NCI-H187 treated with DMSO at 0.1 percent for 48 hours (cell line): ENCODE measurements at places on chromosomes 2 and 18.

- DNase-seq = no peak
Measured at GRCh38 chr2:46970334-46971288, 55.0 kb upstream of the MCFD2 start.

- DNase-seq = no peak
Measured at GRCh38 chr2:136281281-136282114, 163.5 kb upstream of the CXCR4 start.

DNA sequence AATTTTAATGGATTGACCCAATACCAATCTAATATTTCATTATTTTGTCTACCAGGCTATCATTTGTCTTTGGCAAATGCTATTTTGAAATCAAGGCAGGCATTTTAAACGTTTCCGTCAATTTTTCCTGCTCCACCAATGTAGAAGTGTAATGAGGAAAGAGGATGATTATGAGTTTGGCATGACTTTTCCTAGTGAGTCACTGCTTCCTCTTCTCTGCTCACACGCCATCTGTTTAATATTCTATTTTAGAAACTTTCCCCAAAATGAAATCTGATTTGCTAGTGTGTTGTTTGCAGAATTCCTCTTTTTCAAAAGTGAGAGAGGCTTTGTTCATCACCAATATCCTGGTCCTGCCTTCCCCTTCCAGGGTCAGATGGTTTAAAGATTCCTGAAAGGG lies 42.5 kb upstream of the PID1 start:
- no peak for DNase-seq

GRCh38 chr18:36187193-36187825 lies at the start of gene MOCOS:
TSS of gene MOCOS (plus strand) at chr18:36187497. CDS start at chr18:36187540, 43 bp downstream.
- no peak for DNase-seq

DNA sequence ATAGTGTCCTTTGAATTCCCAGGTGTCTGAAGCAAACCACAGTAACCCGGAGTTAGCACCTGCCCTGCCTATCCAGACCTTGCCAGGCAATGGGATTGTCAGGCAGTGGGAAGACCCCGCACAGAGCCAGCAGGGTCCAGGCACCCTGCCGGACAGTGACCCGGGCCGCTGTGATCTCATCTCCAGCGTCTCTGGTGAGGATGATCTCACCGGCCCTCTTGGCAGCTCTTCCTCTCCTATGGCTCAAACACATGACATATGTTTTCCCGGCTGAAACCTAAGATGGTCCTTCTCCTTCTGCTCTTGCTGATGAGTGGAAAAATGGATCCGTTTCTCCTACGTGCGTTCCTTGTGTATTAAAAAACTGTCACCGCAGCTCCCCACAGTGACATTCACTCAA lies 75.1 kb downstream of the ACOXL start:
- DNase-seq = no peak

GRCh38 chr18:12628706-12629702 lies 28.9 kb downstream of the SPIRE1 start:
- no peak for DNase-seq

DNA sequence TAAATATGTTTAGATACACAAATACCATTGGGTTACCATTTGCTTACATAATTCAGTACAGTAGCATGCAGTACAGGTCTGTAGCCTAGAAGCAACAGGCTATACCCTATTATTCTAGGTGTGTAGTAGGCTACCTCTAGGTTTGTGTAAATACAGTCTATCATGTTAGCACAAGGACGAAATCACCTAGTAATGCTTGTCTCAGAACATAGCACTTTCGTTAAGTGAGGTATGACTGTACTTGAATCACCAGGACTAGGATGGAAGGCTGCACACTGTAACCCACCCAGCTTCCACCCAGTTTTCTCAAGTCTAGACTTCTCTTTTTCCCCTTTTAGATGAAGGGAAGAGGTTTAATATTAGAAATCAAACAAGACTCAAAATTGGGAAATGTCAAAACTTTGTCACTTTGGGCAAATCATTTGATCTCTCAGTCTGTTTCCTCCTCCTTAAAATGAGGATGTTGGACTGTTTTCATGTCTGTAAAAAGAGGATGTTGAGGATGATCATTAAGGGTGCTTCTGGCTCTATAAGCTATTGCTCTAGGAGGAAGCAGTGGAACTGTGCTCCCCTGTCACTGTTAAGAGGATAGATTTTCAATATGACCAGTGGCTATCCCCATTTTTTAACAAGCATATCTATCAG lies 3.7 kb upstream of the SOCS6 start:
- no peak for DNase-seq

DNA sequence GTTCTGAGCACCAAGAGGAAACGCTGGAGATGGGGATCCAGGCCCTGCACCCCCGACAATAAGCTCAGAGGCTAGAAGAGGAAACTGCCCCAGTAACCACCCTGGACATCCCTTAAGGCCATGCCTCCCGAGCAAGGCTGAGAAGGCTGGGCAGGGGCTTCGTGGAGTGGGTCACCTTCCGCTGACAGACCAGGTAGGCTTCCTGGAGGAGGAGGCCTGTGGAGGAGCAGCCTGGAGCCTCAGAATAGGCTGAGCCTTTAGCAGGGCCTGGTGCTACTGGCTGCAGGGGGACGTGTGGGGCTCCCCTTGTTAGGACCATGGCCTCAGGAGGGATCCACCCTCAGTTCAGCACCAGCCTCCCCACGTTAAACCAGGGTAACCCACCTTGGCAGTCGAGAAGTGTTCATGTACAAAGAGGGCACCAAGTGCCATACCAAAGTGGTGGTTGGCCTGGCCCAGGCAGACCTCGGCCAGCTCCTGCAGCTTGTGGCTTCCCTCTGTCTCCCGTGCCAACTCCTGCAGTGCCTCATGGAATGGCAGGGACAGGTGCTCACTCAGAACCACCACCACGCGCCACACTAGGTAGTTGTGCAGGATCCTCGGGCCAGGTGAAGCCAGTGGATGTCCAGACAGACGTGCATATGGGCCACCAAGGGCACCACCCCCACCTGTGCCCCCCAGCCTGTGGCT lies 28.5 kb upstream of the ALPP start:
- no peak for DNase-seq

GRCh38 chr2:64542071-64543007 lies 18.2 kb downstream of the AFTPH start:
- no peak for DNase-seq

GRCh38 chr18:32049393-32050171 lies 31.0 kb downstream of the RNF125 start:
- DNase-seq = no peak

DNA sequence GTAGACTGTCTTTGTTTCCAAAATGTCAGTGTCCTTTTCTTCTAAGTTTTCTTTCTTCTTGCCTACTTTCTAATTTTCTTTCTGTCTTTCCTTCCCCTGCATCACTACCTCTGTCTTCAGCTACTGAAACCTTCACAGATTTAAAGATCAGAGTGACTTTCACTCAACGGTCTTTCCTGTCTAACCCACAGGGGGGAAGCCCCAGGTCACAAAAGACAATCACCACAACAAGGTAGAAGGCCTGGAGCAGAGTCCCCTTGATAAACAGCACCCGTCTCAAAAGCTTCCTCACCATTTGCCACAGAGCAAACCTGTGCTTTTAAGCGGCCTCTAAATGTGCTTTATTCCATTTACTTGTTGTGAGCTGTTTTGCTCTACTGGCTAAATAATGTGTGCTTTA lies 665.4 kb downstream of the BCL11A start:
- no peak for DNase-seq

DNA sequence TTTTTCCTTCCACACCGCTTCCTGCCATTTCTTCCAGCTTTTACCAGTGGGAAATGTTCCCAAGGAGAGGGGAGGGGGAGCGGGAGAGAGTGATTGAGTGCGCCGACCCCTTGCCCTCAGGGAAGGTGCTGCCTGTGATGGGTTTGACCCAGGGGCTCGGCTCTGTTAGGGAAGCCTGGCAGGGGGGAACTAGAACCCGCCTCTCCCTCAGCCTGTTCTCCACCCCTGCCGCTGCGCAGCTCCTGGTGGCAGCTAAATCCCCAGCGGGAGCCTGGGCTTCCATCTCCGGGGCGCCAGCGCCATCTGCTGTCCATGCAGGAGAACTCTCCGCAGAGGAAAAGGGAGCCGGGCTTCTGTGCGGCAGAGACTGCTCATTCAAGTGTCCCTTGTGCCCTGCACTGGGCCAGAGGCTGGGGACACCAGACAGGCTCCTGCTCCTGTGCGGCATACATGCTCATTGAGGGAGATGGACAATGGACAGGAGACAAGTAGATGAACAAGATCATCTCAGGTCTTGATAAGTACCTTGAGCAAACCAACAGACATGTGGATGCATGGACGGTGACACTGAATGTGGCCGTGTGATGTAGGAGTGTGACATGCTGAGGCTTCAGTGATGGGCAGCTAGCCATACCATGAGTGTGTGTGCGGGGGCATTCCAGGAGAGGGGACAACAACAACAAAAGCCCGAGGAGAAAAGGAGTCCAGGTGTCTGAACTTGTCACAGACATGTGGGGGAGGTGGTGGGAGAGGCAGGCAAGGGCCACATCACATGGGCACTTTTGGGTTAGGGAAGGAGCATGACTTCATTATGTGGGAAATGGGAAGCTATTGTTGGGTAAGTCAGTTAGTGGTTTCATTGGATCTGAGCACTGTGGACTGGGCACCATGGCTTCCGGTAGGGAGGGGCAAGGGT lies 13.3 kb downstream of the CHPF start:
- DNase-seq = no peak

GRCh38 chr2:207747653-207748560 lies 21.8 kb downstream of the FZD5 start:
- DNase-seq = no peak

DNA sequence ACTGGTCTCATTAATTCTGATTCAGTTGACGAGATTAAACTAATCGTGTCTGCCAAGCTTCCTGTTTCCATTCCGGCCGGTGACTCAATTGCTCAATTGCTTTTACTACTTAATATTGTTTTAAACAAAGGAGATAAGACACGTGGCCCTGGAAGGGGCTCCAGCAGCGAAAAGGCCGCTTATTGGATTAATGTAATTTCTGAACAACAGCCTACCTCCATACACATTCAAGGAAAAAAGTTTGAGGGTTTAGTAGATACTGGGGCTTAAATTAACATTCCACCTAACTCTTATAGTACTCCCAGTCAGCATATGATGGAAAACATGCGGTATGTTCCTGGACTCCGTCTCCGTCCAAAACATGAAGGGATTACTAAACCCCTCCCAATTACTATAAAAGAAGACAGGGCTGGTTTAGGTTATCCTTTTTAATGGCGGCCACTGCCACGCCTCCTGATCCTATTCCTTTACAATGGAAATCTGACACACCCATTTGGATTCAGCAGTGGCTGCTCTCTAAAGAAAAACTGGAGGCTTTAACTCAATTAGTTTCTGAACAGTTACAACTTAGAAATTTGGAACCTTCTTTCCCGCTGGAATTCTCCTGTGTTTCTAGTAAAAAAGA lies 27.1 kb downstream of the VPS54 start:
- DNase-seq = no peak

- DNase-seq = no peak
Measured at GRCh38 chr18:37385846-37386778, 179.5 kb downstream of the CELF4 start.

GRCh38 chr18:11501352-11501751 lies 108.0 kb upstream of the SLC35G4 start:
- DNase-seq = no peak

DNA sequence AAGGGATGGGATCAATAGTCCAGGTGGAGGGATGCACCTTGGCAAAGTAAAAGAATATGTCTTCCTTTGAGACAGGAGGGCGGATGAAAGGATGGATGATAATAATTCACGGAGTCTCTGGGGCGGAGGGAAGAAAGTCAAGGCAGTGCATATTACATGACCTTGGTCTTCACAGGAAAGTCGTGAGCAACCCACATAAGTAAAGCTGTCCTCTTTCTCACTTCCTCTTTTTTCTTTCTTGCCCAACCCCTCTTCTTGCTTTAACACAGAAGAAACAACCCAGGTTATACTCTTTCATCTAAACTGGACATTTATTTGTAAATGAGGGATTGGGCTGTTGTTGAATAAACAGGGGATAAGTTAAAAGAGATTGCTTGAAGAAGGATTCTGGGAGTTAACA lies 168.7 kb upstream of the SKOR2 start:
- DNase-seq = no peak

- no peak for DNase-seq
Measured at GRCh38 chr18:10682368-10682714, 156.5 kb downstream of the NAPG start.

GRCh38 chr18:2889761-2890192 lies 43.0 kb downstream of the EMILIN2 start:
- no peak for DNase-seq

DNA sequence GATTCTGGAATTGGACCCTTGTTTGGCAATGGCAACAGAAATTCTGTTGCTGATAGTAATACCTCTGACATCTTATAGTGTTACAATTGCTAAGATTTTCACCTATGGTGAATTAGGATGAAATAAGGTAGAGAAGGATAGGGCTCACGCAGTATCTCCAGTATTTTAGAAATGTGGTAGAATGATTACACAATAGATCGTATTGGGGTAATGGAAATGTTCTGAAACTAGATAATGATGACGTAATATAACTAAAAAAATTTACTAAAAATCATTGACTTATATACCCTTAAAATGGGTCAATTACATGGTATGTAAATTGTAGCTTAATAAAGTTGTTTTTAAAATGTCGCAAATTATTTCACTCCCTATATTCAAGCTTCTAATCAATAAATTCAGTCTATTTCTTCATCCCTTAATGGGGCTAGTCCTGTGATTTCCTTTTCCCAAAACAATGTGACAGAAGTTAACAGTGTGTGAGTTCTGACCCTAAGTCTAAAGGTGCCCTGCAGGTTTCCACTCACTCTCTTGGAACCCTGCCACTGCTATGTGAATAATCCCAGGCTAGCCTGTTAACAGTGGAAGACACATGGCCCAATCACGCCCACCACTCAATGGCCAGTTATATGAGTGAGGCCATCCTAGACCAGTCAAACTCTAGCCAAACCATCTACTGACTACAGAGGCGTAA lies 31.2 kb downstream of the USP37 start:
- no peak for DNase-seq

DNA sequence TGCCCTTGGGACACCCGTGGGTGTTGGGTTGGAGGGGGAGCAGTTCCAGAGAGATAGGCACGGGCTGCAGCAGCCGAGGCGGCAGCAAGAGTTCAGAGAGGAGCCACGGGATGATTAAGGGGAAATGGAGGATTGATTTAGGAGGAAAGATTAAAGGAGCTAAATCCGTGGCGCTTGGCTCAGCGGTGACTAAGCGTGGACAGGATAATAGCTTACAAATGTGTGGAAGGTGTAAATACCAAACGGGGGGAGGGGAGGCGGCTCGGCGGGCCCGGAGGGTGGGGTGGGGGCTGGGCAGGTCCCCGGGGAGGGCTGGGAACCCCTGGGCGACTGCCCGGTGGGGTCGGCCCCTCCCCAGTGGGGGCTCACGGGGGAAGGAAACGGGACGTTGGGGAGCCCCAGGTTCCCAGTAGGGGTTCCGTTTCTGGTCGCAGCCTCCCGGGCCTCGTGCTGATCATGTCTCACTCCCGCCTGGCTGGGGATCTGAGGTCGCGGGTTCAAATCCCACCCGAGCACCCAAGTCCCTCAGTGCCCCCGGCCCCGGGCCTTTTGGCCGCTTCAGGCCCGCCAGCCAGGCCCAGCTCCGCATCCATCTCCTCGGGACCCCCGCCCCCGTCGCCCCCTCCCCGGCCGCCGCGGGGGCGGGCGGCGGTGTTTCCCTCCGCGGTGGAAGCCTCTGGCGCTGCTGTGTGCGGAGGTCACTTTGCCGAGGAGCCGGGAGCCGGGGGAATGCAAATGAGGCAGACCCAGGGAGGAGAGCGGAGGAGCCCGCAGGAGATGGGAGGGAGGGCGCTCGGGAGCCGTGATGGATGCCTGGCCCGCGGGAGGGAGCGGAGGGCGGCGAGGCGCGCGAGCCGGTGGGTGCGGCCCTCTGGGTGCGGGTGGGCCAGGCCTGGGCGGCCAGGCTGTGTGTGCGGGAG lies 8.1 kb downstream of the ASIC4 start:
- no peak for DNase-seq
